ENCODE measurements at places on chromosomes 6 and 20.
A peak's percentile ranks its signal among the peaks of the same experiment; 100 is the strongest.

DNA sequence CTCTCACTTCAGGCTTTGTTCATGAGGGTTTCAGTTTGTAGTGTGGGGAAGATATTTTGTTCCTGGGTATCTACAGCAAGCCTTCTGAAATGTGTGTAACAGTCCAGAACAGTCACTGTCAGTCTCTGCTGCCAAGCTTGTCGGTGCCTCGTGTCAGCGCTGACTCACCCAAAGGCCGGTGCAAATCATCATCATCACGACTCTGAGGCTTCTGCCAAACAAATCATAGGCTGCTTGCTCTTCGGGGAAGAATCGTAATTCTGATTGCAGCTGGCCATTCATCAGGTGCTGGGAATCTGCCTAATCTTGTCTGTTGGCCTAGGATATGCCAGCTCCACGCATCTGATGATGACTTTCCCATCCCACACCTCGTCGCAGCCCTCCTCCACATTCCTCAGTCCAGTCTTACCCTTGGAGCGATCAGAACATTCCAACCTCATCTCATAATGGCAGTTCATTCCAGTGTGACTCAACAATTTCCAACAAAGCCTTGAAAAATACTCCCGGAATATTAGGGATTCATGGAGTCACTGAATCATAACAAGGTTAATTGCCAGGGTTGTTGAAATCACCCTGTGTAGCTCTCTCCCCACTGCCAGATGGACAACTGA is 40.9 kb downstream of the ALDH8A1 start:
- DNase-seq, result peak; percentile 84

DNA sequence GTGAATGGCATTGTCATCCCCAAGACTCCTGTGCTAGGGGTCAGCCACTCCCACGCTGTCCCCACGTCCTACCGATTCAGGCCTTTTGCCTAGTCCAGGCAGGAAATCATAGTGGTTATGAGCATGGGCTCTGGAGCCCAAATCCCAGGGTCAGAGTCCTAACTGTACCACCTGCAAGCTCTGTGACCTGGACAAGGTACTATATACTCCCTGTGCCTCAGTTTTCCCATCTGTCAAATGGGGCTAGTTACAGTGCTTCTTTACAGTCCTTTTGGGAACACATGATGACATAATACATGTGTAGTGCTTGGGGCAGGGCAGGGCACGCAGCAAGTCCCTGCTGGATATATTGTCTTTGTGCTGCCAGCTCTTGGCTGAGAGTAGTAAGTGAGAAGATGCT is 27.2 kb downstream of the EFCAB8 start:
- DNase-seq, result no peak

GRCh38 chr20:54025251-54025771 is 45.1 kb downstream of the BCAS1 start:
- DNase-seq, result no peak

DNA sequence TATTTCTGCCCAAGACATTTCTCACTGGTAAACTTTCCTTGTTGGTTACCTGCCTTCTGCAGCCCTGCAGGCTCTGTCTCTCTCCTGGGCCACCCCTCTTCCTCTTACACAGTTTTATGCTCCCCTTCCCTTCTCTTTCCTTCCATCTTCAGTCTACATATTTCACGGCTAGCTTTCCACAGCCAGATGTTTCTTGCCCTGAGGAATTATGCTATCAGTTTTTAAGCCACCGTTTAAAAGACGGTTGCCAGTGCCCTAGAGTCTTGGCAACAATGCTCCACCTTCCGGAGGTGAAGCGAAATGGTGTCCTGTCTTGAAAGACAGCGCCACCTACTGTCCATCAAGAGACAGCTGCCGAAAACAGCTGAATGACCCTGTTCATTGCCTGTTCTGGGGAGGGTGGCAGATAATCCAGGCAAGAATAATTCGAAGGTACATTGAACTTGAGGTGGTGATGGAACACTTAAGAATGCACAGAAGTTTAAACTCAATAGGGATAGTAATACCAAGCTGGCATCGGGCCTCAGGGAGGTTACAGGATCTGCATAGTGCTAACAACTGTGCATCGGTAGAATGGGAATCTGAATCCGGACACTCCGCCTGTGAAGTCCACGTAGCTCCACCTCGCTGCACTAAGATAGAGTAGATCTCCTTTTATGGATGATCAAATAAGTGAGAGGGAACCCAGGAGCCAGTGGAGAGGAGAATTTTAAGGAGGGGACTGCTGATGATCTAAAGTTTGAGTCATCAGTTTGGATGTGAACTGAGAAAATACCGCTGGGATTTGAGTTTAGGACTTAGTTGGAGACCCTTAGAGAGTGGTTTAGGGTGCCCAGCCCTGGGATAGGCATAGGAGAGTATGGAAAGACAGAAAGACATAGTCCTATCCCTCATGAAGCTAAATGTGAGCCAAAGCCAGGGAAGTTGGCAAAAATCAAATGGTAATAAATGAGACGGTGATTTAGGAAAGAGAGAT is 4.8 kb upstream of the TRIM40 start:
- DNase-seq, result peak; percentile 58

DNA sequence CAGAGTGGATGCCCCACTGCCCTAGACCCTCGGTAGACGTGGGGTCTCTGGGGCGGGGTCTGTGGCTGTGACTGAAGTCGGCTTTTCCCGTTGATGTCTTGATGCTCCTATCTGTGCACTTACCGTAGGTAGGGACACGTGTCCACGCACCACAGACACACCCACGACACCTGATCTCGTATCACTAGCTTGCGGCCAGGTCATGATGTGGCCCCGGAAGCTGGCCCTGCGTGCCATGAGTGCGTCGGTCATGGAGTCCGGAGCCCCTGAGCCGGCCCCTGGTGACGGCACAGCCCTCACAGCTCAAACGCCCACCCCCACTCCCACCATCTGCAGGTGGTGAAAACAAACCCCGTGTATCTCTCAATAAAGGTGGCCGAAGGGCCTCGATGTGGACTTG is 33.9 kb upstream of the MRGBP start:
- DNase-seq, result peak; percentile 26

DNA sequence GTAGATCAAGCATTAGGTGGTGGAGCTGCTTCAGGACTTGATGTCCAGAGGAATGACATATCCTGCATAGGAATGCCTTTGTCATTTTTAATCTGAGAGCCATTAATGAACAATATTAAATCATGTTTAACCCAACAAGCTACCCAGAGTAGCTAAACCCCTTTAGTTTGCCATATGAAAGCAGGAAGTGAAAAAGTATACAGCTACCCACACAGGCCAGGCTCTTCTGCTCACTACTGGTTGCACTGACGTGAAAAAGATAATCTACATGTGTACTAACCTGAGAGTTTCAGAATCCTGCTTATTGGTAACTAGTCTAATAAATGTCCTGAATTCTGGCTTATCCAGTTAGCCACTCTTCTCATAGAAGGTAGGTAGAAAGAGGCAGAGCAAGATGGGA is 19.9 kb downstream of the GLYATL3 start:
- no peak for DNase-seq

DNA sequence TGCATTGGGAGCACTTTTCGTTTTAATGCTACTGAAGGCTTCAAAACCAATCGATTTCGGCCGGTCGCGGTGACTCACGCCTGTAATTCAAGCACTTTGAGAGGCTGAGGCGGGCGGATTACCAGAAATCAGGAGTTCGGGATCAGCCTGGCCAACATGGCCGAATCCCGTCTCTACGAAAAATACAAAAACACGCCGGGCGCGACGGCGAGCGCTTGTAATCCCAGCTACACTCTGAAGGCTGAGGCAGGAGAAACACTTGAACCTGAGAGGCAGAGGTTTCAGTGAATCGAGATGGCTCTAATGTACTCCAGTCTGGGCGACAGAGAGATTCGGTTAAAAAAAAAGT is 58.4 kb downstream of the TRIM38 start:
- peak; percentile 78 for DNase-seq

- no peak for DNase-seq
Observed at GRCh38 chr6:21375151-21376116, 218.1 kb upstream of the SOX4 start.

DNA sequence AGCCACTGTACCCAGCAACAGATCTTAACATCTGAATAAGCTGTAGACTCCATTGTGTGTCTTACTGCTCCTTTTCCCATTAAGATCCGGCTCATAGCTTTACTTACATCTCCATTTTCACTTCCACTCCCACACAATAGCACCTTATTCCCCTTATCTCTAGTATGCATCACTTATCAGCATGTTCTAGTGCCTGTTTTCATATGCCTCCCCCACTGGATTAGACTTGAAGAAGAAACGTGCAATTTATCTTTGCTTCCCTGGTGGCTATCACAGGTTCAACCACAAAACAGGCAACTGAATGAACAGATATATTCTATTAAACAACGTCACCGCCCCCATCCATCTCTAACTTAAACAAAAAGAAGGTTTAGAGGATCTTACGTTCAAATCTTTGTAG is 12.1 kb downstream of the SSR1 start:
- DNase-seq, result no peak

DNA sequence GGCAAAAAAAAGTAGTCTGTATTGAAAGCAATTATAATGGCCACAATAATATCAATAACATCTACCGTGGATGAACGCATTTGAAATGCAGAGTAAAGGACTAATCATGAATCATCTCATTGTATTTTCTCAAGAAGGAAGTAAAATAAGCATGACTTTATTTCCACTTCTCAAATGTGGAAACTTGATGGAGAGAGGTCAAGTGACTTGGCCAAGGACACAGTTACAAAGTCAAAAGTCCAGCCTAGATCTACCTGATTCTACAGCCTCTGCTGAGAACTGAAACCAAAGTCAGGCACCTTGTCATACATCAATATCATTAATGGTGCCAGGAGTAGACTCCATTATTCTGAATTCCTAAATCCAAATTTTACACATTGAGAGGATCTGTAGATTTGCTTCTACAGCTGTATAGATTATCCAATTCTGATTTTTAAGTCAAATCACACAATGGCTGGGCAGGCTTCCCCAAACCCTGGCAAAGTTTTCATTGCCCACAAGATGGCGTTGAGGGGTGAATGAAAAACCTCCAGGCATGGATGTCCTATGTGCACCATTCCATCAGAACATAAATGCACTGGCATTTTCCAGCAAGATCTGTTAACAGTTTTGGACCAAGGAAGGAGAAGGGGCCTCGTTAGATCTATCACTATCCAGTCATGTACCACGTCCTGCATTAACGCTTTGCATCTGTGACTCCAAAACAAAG is 423.1 kb downstream of the MAFB start:
- no peak for DNase-seq

DNA sequence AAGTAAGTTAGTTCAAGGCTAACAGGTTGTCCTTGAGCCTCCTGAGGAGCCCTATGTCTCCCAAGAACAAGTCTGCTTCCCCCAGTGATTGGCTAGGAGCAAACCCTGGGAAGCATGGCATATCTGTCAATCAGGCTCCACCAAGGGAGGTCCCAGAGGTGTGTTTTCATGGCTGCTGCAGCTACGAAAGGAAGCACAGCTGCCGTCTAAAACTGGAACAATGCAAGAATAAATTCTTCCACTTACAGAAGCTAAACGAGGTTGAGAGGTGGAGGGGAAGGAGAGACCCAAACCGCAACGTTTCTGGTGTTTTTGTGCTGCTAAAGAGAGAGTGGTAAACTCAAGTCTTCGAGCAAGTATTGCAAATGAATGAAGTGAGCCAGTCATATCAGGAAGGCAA is 4.9 kb upstream of the PTGIS start:
- no peak for DNase-seq

GRCh38 chr6:126919947-126920346 is 198.5 kb upstream of the RSPO3 start:
- DNase-seq, result no peak

DNA sequence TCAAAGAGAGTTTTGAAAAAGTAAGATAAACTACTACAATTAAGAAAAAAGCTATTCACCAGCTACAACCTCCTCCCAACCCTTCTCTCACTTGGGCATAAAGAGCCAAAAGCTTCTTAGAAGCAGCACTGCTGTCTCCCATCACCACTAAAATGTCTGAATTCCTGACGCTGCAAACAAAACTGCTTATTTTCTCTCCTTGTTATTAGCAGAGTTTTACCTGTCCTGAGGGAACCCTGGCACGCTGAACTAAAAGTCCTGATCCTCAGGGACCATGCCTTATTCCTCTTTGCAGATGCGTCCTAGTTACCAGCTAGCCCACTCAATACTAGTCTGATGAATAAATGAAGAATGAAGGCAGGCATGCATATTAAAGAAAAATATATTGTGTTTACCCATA is 1.1 kb downstream of the HACE1 start:
- DNase-seq, result no peak

DNA sequence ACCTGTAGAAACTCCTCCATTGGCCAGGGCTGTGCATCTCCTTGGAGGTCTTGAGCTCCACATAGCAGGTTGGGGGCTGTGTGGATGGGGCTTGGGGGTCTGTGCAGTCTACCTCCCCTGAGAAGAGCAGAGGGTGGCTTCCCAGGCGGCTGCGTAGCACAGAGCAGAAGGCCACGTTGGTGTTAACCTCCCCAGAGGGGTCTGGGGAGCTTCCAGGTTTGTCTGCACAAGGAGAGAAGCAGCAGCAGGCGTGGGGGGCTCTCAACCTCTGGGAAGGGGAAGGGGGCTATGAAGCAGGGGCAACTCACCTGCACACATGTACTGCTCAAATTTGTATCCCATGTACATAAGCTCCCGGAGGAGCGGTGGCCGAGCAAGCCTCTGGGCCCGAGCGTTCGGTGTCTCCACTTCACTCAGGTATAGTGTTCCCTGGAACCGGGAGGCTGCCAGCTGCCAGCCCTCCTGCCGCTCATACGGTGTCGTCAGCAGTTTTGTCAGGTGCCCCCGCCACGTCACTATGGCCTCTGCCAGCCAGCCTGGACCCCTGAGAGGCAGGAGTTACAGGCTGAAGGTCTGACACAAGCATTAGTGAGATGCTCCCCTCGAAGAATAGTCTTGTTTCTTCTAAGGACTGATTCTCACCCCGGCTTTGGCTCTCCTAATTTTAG is 1.2 kb downstream of the DXO start:
- no peak for DNase-seq

- DNase-seq, result peak; percentile 41
Observed at GRCh38 chr20:45957021-45957941, 14.7 kb downstream of the ZNF335 start.

- no peak for DNase-seq
Observed at GRCh38 chr6:32291543-32291942, 67.7 kb upstream of the NOTCH4 start.

DNA sequence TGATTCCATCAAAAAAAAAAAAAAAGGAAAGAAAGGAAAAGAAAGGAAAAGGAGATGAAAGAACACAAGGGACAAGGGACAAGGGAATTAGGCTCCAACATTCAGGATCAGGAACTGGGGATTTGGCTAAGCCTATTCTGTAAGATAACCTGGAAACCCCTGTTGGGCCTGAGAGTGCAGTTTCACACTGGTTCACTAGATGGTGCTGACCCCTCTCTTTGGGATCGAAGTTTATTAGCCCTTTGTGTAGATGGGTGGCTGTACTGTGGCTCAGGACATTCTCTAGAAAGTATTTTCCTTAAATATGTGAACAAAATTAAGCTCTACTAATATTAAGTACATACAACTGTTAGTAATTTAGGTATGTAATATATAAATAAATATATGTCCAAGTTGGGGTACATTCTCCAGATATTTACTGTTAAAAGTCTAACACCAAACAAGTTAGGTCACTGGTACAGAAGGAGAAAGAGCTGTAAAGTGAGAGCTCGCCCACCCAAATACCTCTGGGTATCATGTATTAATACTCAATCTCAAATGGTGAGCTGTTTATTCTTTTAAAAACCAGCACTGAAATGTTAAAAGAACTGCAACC is 6.3 kb downstream of the OR2A4 start:
- DNase-seq, result no peak

- DNase-seq, result no peak
Observed at GRCh38 chr6:130467146-130468050, 101.6 kb downstream of the TMEM200A start.

GRCh38 chr6:4986999-4987398 is 16.8 kb downstream of the RPP40 start:
- no peak for DNase-seq

All from psoas muscle (tissue), 8 donors.